Epithelial cell of proximal tubule (primary cell): ENCODE measurements at places on chromosomes 6 and 20. TPM values are rescaled to one million over a fixed set of nuclear protein-coding genes. Genes with fewer than 3 reads are reported as not detected.

The ESR1 gene
- not detected in 2 replicates for total RNA-seq

The CD109 gene
- 11.4 and 24.3 TPM in 2 replicates for total RNA-seq

The SYCP2L gene
- 1.4 and 3.4 TPM in 2 replicates for total RNA-seq

The DEF6 gene
- total RNA-seq, result 4.2 and 6.0 TPM in 2 replicates

The ABCC10 gene
- total RNA-seq, result 10.6 and 19.6 TPM in 2 replicates

The BCAS1 gene
- total RNA-seq, result under 0.01 and 0.65 TPM in 2 replicates

The SLCO4A1 gene
- 48.3 and 57.3 TPM in 2 replicates for total RNA-seq

The ALDH8A1 gene
- total RNA-seq, result 0.14 and 0.40 TPM in 2 replicates

The WFDC13 gene
- not detected in 2 replicates for total RNA-seq

The KPNA5 gene
- total RNA-seq, result 2.5 and 2.9 TPM in 2 replicates

The PTCRA gene
- total RNA-seq, result not detected in 2 replicates

The GTF3C6 gene
- 85.0 and 92.5 TPM in 2 replicates for total RNA-seq

The SRMS gene
- not detected in 2 replicates for total RNA-seq

The HLA-F gene
- 2.5 and 2.8 TPM in 2 replicates for total RNA-seq

The MDC1 gene
- 11.4 and 20.7 TPM in 2 replicates for total RNA-seq

The SNAP25 gene
- total RNA-seq, result 0.22 and 1.4 TPM in 2 replicates

The APOBEC2 gene
- not detected in 2 replicates for total RNA-seq

The TMEM217 gene
- total RNA-seq, result 0.80 and 0.86 TPM in 2 replicates

The ECT2L gene
- not detected in 2 replicates for total RNA-seq

The FAXC gene
- 7.2 and 14.5 TPM in 2 replicates for total RNA-seq

The CALHM6 gene
- 0.35 and 4.8 TPM in 2 replicates for total RNA-seq

The SKIC2 gene
- 42.0 and 51.9 TPM in 2 replicates for total RNA-seq

The VPS16 gene
- total RNA-seq, result 18.1 and 19.2 TPM in 2 replicates

The SIRPG gene
- not detected in 2 replicates for total RNA-seq

The SAMD10 gene
- total RNA-seq, result 9.5 and 10.8 TPM in 2 replicates

The LY6G6F gene
- not detected in 2 replicates for total RNA-seq

The ADA gene
- total RNA-seq, result 14.5 and 19.9 TPM in 2 replicates

The PRSS35 gene
- 0.06 and 0.14 TPM in 2 replicates for total RNA-seq

The CLVS2 gene
- total RNA-seq, result not detected in 2 replicates

The OR2B6 gene
- total RNA-seq, result not detected in 2 replicates

The CGA gene
- total RNA-seq, result not detected in 2 replicates

The SYTL3 gene
- 8.5 and 11.0 TPM in 2 replicates for total RNA-seq

The TOX2 gene
- total RNA-seq, result 2.0 and 2.5 TPM in 2 replicates
